Activated T-helper 1 cell treated with anti-CD3 and anti-CD28 coated beads, Interleukin-2, amount 50 U/mL, for 16 hours (primary cell): ENCODE measurements at places on chromosomes 3 and 15.

- no peak for DNase-seq
Observed at GRCh38 chr3:111319598-111319997, 222.4 kb upstream of the CD96 start.

GRCh38 chr3:179181021-179181472 lies 32.9 kb downstream of the PIK3CA start:
- DNase-seq: no peak

GRCh38 chr3:98612996-98613517 lies 19.6 kb upstream of the CPOX start:
- DNase-seq: no peak

DNA sequence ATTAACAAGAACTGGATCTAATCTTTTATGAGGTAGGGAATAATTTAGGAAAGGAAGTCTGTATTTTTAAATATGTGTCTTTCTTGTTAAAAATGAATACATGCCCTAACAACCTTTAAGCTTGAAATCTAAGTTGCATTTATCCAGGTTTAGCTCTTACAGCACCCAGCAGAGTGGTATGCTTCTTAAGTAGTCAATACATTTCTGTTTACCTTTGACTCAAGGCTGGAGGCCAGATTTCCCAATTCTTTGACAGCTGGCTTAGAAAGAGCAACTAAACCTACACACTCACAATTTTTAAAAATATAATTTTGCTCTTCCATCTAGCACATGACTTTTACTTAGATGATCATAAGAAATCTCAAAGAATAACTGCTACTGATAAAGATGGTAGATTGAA lies 148.9 kb downstream of the DPH6 start:
- no peak for DNase-seq

DNA sequence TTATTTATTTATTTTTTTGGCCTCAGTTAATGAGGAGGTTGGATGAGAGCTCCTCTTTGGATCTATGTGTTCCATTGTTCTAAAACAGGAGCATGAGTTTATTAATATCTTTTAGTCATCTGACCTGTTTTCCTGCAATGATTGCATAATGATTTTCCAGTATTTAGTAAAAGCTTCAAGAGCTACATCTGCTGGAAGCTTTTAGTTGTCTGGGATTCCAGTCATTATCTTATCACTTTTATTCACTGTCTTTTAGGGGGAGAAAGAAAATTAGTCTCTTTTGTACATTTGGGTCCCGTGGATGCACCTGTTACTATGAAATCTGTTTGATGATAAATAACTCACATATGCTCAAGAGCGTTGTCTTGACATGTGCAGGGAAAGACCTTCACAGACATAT lies 1270.0 kb downstream of the ROBO1 start:
- no peak for DNase-seq

GRCh38 chr15:89760303-89761008 lies 9.4 kb upstream of the MESP1 start:
- peak; percentile 52 for DNase-seq

GRCh38 chr15:64893481-64894394 lies 18.0 kb upstream of the ANKDD1A start:
- peak; percentile 92 for DNase-seq

DNA sequence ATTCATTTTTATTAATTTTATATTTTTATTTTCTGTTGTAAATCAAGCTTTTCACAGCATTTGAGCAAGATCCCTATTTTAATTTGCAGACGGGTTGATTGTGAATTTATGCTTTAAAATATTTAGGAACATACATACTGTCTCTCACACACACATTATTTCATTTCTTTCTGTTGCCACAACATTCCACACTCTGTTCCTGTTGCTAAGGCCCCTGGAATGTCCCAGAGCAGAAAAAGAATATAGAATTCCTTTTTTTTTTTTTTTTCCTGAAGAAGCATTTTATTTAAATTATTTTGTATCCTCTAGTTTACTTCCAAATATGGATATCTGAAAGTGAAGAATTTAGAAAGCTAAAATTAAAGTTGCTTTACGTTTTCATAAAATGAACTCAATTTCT lies 36.8 kb upstream of the SCAANT1 start:
- no peak for DNase-seq

- DNase-seq: no peak
Observed at GRCh38 chr3:193897731-193898180, 238.2 kb upstream of the HES1 start.

GRCh38 chr15:78415284-78415683 lies 22.7 kb upstream of the IREB2 start:
- DNase-seq: no peak
